ENCODE measurements at places on chromosomes 4 and X.

GRCh38 chrX:74133156-74133796, 170.7 kb upstream of the ZCCHC13 start:
- no peak for DNase-seq

GRCh38 chrX:49892542-49892941, 13.3 kb downstream of the USP27X start:
- DNase-seq, result no peak

DNA sequence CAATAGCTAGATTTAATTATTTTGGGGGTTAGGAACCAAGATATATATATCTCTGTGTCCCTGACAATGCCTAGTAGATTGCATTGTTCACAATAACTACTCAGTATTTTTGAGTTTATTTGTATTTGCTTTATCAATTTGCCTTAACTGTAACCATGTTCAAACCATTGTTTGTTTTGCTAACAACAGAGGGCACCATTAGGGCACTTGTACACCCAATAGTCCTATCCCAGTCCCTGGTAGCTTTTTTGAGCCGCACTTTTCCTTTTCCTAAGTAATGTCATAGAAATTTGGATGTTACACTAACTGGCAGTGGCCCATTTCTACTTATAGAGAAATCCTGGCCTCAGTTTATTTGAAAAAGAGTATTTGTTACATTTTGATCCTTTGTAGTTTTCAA, 575 bp upstream of the KLHL5 start:
- no peak for DNase-seq

DNA sequence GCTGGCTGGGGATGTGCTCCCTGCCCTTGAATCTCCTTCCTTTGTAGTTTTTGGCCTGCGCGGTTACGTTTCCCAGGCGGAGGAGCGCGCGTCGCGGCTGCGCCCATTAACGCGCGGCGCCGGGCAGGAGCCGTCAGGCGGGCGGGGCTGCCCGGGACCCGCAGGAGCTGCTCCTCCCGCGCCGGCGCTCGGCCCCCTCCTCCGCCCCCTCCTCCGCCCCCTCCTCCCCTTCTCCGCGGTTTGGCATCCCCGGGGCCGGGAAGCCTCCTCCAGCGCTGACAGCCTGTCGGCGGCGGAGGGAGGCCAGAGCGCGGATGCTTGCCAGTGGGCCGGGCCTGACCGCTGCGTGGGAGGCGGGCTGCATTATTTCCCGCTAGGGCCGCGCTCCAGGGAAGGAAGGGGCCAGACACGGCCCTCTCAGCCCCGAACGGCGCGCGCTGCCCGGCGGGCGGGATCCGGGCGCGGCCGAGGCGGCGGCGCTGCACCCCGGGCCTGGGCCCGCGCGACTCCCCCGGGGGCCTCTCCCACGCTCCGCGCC, at the start of gene DCLK2:
Gene DCLK2, plus strand, starts transcription at position 405 of the 538 bp plus-strand sequence. CDS start 583 bp downstream, outside the sequence.
- no peak for DNase-seq

- DNase-seq, result no peak
These were observed 77.3 kb upstream of the LIMCH1 start for GRCh38 chr4:41460641-41461040.

DNA sequence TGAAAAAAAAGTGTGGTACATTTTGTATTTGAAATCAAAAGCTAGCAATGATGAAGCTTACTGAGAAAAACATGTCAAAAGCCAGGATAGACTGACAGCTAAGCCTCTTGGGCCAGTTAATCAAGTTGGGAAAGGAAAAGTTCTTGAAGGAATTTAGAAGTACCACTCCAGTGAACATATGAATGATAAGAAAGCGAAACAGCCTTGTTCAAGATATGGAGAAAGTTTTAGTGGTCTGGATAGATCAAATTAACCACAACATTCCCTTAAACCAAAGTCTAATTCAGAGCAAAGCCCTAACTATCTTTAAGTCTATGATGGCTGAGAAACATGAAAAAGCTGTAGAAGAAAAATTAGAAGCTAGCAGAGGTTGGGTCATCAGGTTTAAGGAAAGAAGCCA, 268.3 kb downstream of the PDHA2 start:
- DNase-seq, result no peak

GRCh38 chr4:8115203-8115520, 43.5 kb downstream of the ABLIM2 start:
- no peak for DNase-seq

GRCh38 chr4:25330905-25331808, 18.6 kb downstream of the ZCCHC4 start:
- no peak for DNase-seq

- DNase-seq, result no peak
These were observed 162.6 kb downstream of the RTL3 start for GRCh38 chrX:78496483-78496882.

All from activated T-helper 1 cell treated with Interleukin-2 at 50 U/mL for 16 hours (primary cell).